Activated CD4-positive, alpha-beta T cell treated with anti-CD3 and anti-CD28 coated beads for 4 hours (primary cell): ENCODE measurements at places on chromosomes 5 and 9.

DNA sequence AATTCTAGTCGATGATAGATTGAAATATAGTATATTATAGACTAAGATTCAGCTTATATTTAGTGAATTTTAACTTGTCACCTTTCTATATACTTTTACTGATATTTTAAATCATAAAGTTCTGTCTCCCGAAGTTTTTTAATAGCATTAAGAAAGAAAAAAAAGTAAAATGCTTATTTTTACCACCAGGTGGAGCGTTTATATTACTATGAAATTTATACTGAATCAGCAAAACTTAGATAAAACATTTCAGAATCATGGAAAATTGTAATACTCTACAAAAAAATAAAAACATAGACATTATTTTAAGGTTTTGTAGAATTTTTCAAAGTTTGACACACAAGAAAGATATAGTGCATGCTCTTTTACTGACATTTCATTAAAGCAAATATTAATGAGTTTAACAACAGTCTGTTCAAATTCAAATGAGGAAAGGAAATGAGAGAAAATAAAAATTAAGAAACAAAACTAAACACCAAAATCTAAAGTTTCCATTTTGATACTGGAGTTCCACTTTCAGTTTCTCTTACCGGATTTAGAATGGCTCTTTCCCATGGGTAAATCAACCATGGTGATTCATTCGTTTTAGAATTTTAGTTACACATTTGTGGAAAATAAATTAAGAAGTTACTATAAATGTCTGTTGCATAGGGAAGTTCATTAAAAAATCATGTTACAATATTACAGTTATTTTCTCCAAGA, 1035.3 kb downstream of the CDH12 start:
- no peak for DNase-seq

GRCh38 chr5:141957367-141957996, 520 bp downstream of the PCDH12 start:
- DNase-seq: no peak

GRCh38 chr5:59665086-59665831, 228.3 kb downstream of the PDE4D start:
- no peak for DNase-seq

DNA sequence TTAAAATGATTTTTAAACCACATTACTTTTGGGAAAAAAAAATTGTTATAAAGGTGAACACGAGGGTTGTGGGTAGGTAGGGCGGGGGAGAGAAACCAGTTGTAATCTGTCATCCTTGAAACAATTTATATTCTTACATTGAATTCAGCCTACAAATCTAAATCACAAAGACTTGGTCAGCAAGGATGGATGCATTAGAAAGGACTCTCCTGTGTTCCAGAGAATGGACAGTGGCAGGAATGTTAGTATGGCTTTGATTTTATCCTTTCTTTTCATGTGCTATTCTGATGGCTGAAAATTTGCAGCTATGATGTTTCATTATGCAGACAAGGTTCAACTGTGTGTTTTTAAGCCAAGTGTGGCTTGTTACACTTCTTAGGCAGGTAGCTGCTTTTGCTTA, 234.7 kb downstream of the SLF1 start:
- no peak for DNase-seq

GRCh38 chr5:14406554-14406849, 175.1 kb upstream of the OTULINL start:
- no peak for DNase-seq

- DNase-seq: no peak
Measured at GRCh38 chr5:172008689-172009141, 2.3 kb upstream of the FBXW11 start.

DNA sequence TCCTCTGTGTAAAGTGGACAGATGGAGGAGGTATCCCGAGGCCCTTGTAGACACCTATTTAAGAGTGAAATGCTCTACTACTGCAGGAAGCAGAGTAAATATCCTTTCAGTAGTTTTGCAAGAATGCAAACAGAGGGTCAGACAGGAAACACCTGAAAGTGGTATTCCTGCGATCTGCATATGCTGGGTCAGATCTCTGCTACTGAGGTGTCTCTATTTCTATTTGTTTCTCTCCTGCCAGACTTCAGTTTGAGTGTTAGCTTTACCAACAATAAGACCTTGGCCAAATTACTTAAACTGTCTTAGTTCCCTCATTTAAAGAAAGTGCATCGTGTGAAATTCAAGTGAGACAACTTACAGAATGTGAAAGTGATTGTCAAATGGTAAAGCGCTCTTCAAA, 47.6 kb downstream of the JAKMIP2 start:
- DNase-seq: no peak

DNA sequence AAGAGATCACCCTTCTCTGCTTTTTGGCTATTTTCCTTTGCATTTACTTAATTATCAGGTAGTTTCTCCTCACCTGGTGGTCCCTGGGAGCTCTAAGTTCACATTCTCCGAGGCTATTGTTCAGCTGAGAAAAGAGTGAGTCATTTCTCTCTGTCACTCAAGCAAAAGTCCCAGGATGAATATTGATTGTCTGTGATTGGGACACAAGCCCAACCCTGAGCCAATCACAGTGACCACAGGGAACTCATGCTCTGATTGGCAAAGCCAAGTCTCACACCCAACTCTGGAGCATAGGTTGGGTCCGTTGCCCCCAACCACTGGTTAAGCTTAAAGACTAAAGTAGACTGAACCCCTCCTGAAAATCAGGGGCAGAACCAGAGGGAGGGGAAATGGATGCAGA, 27.8 kb upstream of the FAT2 start:
- no peak for DNase-seq
